Chondrocyte (in vitro differentiated cells): ENCODE measurements at places on chromosomes 5 and 9. TPM values are rescaled to one million over a fixed set of nuclear protein-coding genes. Genes with fewer than 3 reads are reported as not detected.

GRCh38 chr9:131734165-131734610 lies 5.7 kb downstream of the RAPGEF1 start:
- DNase-seq, result peak; percentile 27

GRCh38 chr5:122236270-122237040 lies 75.6 kb upstream of the SNCAIP start:
- no peak for DNase-seq

DNA sequence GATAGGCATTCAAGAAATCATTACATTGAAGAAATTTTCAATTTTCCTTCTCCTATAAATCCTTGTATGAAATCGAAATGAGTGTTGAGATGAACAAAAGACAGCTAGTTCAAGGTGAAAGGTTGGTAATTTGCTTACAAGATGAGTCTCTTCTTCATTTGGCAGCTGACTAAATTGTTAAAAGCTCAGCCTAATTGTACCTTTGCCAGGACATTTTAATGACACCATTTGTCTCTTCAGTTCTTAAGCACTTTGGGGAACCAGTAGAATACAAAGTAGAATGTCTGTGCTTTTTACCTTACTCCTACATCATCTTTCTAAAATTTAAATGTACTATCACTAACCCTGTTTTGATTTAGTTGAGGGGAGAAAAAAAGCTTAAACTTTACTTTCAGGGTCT lies 59.4 kb downstream of the GRAMD2B start:
- DNase-seq, result no peak

GRCh38 chr9:94603259-94604160 lies 9.9 kb upstream of the FBP2 start:
- no peak for DNase-seq

- DNase-seq, result no peak
Observed at GRCh38 chr5:163439092-163439425, 1.7 kb downstream of the CCNG1 start.

DNA sequence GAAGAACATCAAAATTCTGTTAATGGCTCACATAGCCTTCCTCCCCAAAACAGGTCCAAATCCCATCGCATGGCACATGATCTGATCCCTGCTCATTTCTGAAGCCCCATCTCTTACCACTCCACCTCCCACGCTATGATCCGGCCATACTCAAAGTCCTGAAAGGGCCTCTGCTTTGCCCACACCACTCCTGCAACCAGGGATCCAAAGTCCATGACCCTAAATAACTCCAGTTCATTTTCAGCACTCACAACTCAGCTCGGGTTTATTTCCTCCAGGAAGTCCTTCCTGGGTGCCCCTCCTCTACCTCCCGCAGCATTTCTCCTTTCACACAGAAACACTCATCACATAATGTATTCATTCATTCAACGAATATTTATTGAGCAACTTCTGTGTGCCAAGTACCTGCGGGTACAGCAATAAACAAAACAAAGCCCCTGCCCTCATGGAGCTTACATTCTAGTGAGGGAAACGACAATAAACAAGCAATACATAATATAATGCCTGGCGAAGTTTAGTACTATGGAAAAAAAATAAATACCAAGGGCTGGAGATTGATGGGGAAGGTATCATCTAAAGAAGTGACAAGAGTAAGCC lies 2.7 kb downstream of the TTLL11 start:
- DNase-seq, result no peak

- no peak for DNase-seq
Observed at GRCh38 chr9:90665072-90665471, 22.4 kb upstream of the DIRAS2 start.

DNA sequence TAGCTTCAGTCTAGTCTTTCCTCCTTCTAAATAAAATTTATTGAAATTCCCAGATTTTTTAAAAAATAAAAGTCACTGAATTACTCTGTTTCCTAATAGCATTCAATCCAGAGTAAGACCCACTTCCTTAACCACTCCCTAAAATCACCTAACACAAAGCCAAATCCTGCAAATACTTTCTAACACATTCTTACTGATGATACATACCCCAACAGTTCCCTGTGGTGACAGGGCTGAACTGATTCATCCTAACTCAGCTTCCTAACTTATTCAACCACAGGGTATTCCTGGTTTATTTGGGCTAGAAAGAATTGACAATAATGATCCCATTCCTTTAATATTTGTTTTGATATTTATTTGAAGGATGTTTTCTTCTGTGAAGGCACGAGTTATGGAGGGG lies 40.7 kb upstream of the ZNF300 start:
- no peak for DNase-seq

DNA sequence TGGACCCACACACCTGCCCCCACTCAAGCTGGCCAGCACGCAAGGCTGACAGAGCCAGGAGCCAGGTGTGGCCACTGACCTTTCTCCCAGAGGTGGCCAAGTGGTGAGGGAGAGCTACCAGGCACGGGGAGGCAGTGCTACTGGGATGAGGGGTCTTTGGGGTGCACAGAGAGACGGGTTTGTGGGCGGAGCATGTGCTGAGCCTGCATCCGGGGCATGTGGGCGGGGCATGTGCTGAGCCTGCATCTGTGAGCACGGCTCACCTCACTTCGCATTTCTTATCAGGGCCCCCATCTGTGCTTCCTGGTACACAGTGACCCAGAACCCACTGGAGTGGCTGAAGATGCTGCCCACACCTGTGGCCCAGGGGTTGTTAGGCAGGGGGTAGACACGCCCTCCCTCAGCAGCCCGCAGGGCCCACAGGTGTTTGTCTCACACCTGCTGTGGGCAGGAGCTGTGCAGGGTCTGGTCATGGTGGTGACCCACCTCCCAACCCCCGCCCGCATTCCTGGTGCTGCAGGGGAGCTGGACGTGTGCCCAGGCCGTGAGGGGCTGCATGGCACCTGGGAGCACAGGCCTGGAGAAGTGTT lies 21.5 kb downstream of the CCDC187 start:
- DNase-seq, result no peak

GRCh38 chr9:137972988-137973470 lies 95.4 kb downstream of the CACNA1B start:
- DNase-seq, result no peak

DNA sequence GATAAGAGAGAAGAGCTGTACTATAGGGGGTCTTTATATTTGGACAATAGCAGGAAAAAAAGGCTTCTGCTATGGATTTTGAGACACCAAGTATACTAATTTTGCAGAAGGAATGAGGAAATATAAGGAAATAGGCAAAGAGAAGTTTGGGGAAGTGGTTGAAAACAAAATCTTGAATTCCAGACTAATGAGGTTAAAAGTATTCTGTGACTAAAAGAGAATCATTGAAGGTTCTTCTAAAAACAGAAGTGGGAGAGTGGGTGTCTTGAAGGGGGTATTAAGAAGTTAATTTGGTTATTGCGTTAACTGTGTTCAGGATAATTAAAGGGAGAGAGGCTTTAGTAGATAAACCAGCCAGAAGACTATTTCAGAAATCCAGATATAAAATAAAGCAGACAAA lies 148.7 kb downstream of the RFK start:
- no peak for DNase-seq

- DNase-seq, result no peak
Observed at GRCh38 chr5:55997742-55998351, 3.1 kb upstream of the IL6ST start.

DNA sequence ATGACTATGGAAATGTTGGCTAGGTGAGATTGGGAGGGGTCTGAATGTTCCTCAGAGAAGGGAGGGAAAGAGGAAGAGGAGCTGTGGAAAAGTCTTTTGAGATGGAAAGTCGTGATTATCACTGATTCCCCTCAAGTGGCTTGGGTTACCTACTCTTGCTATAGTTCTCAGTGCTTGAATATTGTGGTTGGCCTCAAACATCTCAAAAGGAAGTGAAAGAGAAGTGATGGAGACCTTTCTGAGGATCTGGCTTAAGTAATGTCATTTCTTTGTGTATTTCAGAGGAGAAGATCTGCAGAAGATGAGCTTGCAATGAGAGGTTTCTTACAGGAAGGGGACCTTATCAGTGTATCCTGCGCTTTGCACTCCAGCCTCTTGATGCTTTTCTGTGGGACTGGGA lies 5.5 kb downstream of the EXOSC2 start:
- DNase-seq, result no peak

DNA sequence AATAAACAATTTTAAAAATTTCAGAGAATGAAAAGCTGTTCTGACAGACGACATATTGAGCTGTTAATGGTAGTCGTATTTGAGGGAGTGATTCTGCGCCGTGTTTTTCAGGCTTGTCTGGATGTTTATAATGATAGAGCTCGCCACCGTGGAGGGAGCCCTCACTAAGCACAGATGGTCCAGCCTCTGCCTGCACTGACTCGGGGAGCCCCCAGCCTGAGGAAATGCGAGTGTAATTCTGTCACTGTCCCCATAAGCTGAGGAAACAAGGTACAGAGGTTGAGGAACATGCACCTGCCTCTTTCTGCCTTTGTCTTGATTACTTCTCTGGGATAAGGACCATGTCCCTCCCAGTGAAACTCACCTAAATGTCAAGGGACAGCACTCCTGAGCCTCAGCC lies 7.4 kb upstream of the DBH start:
- no peak for DNase-seq

DNA sequence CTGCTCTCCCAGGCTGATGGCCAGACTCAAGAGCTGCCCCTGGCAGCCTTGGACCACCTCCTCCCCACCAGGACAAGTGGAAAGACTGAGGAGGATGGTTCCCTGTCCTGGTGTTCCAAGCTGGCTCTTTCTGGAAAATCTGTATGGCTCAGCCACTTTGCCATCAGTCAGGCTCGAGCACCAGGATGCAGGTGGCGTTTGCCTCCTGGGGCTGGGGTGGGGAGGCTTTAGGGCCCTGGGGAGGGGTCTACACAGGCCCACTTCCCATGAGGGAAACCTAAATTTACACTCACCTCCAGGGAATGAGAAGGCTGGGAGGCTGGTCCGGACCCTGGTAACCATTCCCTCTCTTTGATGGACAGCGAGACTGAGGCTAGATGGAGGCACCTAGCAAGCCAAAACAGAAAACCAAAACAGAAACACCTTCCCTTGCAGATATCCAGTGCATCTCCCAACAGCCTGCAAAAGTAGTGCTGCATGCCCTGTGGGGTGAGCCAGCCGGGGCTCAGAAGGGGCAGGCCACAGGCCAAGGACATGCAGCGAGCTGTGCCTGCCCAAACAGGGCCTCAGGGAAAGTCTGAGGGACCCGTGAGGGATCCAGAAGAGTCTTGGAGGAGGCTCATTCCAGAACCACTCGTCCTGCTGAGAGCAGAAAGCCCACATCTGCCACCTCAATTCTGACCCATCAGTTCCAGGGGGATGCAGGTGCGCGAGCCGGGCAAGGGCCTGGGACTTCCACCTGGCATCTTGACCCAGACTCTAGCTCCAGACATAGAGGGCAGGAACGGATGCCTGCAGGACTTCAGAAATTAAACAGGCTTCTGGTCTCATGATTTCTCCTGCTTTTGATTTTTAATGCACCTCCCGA lies 5.4 kb upstream of the CSF2 start:
- DNase-seq, result no peak

DNA sequence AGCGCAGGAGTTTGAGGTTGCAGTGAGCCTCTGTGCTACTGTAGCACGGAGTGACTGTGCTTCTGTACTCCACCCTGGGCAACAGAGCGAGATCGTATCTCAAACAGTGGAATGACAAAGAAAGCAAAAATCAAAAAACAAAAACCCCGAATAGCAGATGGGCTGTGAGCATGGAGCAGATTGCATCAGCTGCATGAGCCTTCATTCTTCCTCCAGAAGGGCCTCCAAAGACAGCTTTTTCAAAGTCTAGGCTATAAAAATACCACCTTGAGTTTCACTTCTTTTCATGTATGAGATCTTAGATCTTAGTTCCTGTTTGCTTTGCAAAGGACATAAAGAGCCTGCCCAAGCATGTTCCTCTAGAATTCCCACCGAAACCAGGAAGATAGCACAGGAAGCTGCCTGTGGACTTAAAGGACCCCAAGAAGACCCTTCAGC lies 15.0 kb upstream of the HSPB3 start:
- DNase-seq, result no peak

DNA sequence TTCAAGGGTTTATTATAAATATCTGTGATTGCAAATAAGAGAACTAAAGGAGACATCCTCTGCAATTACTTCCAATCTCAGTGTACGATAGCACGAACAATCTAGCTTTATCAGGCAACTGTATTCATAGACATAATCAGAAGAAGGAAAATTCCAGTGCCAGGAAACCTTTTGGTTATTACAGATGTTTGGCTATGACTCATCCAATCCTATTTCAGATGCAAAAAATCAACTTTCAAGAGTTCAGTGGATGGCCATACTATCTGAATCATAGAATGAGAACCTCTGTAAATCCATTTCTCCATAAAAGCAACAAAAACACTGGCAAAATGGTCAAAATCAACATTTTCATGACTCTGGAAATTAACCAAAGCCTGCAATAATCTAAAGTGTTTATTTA lies 37.9 kb downstream of the GAS1 start:
- no peak for DNase-seq

- no peak for DNase-seq
Observed at GRCh38 chr9:69585571-69585970, 86.6 kb downstream of the APBA1 start.

- DNase-seq, result no peak
Observed at GRCh38 chr9:129811967-129812363, 9.0 kb downstream of the TOR1B start.

DNA sequence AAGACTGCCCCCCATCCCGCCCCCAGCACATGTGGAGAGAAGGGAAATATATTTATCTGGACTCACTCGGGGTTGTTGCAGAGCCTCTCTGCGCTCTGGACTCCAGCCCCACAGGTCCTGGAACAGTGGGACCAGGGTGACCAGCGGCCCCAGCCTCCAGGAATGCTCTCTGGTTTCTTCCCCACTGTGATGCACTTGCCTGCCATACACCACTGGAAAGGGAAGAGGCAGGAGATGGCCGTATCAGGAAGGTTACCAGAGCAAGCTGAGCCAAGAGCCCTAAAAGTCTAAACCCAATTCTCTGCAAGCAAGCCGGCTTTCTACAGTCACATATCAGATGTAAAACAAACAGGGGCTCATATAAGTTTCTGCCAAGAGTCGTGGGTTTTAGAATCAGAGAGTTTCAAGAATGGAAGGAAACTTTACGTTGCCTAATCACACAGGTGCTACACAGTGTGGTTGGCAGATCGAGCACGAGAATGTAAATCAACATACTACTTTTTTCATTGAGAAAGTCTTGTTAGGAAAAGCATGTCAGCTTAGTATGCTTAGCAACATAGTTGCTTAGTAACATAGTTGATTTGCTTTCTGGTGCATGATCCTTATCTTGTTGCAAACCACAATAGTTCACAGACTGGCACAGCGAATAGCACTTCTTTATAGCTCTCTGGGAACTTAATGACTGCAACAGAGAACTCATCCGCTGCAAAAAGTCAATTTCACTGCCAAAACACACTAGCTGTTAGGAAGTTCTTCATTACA lies 201.2 kb downstream of the TARS1 start:
- DNase-seq, result no peak

- peak; percentile 82 for DNase-seq
Observed at GRCh38 chr9:127185931-127186781, 63.7 kb upstream of the ANGPTL2 start.

Gene TAF1L
- 0.02 TPM in 1 of 3 replicates, not detected in the others for total RNA-seq

Gene TEX48
- not detected in 3 replicates for total RNA-seq

Gene MAMDC4
- 7.7 to 9.2 TPM (median 7.7 TPM) in 3 replicates for total RNA-seq

Gene PCDHA9
- 1.2 to 2.0 TPM (median 1.3 TPM) in 3 replicates for total RNA-seq

Gene BARHL1
- not detected in 3 replicates for total RNA-seq

Gene RFK
- total RNA-seq, result 14.3 to 18.1 TPM (median 15.6 TPM) in 3 replicates

Gene WNT8A
- not detected in 3 replicates for total RNA-seq

Gene PCDHGB3
- 0.21 to 0.36 TPM (median 0.30 TPM) in 3 replicates for total RNA-seq

Gene ZNF346
- total RNA-seq, result 15.1 to 24.1 TPM (median 16.4 TPM) in 3 replicates

Gene NEUROG1
- not detected in 3 replicates for total RNA-seq

Gene ZDHHC11B
- 0.17 TPM in 1 of 3 replicates, not detected in the others for total RNA-seq

Gene C5orf52
- not detected in 3 replicates for total RNA-seq
